ENCODE measurements at places on chromosomes 1 and 21.

DNA sequence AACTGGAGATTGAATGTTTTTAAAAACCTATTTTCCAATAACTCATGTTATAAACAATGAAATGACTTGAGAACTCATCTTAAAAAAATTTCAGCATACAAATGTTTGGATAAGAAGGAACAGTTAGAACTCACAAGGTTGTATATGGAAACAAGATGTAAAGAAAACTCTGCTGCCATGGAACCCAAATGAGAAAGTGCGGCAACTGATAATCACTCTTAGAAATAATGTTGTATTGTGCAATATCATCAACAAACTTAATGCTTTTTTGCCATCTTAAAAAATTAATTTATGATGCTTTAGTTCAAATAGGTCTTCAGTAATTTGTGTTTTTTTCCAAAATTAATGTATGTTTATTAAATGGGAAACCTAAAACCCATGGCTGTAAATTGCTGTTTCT lies 461.1 kb upstream of the NCAM2 start:
- DNase-seq: no peak

- no peak for DNase-seq
Observed at GRCh38 chr1:212683357-212683722, 16.3 kb downstream of the BATF3 start.

DNA sequence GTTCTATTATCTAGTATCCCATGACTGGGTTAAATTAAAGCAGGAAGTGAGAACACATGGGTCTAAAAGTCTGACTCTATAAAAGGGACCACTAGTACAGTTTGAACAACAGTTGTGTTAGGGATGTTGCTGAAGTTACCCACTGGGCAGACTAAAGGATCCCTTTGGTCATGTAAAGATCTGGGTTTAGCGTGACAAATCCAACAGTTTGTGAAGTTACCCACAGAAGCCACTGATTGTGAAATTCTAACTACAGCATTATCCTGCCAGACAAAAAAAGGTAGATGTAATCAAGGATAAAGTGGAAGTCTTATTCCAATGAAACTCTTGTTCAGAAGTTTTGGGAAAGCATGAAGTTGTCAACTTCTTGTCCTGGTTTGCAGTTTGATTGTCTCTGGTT lies 5.7 kb downstream of the QSOX1 start:
- no peak for DNase-seq

GRCh38 chr21:39537571-39537970 lies 75.2 kb upstream of the B3GALT5 start:
- no peak for DNase-seq

DNA sequence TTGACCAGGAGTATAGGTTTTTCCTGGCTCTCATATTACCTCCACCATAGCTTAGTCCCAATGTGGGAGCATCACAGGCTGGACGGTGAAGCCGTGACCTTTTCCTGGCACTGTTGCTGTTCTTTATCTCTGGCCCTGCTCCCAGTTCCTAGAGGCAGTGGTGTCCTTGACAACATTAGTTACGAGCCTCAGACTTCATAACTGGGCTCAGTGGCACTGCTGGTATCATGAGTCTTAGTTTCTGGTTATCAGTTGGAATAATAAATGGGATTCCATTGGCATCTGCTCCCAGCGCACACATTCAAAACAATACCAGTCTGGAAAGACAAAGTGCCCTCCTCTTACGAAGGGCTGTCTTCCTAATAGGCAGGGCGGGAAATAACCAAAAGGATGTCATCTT lies 8.0 kb downstream of the RNPEP start:
- DNase-seq: no peak

GRCh38 chr1:58861506-58861905 lies 77.7 kb upstream of the JUN start:
- no peak for DNase-seq

- DNase-seq: no peak
Observed at GRCh38 chr1:228348708-228349467, 57.7 kb downstream of the TRIM11 start.

DNA sequence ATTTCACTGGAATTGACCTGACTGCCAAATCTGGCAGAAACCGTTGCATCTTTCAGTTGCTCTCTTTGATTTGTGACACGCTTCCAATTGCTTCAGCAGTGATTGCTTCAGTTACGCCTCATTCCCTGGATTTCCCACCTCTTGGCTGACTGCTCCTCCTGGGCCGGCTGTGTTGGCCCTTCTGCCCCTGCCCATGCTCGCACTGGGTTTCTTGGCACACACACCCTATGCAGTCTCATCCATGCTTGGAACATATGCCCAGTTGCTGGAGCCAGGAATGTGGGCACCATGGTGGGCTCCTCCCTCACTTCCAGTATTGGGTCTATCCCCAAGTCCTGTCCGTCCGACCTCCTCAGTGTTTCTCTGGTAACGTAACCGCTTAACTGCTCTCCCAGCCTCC lies 2.2 kb upstream of the ZBTB21 start:
- DNase-seq: no peak

GRCh38 chr1:110196917-110197765 lies 13.0 kb upstream of the KCNC4 start:
- DNase-seq: peak; percentile 15

DNA sequence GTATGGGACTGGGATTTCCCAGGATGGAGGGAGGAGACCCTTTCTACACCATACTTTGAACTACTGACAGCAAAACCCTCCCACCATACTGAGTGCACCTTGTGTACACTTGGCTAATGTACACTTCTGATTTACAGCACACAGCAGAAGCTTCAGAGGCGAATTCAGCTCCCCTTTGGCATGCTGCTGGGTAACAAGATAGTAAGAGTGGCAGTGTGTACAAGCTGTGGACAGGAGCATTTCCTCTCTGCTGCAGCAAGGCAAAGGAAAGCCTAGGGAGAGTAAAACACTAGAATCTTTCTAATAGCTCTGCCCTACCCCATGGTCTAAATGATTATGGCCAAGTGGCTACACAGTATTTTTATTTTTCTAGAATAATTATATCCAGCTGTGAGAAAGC lies 83.9 kb upstream of the ARTN start:
- no peak for DNase-seq

GRCh38 chr1:61797045-61797755 lies 54.9 kb downstream of the PATJ start:
- no peak for DNase-seq

DNA sequence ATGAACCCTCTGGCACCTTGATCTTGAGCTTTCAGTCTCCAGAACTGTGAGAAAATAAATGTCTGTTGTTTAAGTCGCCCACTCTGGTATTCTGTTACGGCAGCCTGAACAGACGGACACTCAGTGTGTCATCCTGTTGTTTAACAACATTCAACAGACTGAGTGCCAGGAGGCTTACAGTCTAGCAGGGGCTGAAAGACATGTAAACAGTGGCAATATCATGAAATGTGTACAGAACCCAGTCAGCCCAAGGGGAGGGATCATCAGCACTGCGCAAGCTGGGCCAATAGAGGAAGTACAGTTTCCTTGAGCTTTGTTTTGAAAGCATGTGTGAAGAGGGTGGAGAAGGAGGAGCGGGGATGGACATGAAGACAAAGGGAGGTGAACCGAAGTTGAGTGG lies 13.6 kb downstream of the DIP2A start:
- no peak for DNase-seq

GRCh38 chr1:186634511-186634910 lies 45.7 kb downstream of the PTGS2 start:
- no peak for DNase-seq

- no peak for DNase-seq
Observed at GRCh38 chr1:187275985-187276575, 447.3 kb downstream of the PLA2G4A start.

- no peak for DNase-seq
Observed at GRCh38 chr1:65176591-65176990, 28.6 kb downstream of the AK4 start.

- no peak for DNase-seq
Observed at GRCh38 chr21:14878971-14879370, 185.8 kb downstream of the NRIP1 start.

- no peak for DNase-seq
Observed at GRCh38 chr1:58331156-58331555, 215.4 kb downstream of the OMA1 start.

DNA sequence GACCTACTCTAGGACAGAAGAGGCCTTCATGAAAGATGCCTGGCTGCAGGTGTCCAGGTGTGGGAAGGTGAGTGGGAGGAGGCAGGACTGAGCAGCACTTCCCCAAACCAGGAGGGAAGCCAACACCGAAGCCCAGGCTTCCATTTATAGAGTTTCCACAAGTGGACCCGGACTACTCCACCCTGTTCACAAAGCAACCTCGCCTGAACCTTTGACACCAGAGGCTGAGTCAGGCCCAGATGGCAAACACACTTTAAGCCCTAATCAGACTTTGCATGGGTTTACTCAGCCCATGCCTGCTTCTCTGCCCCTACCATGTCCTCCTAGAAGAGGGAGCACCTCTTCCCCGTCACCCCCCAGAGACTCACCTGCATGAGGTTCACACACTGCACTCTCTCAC lies 14.0 kb downstream of the PRR9 start:
- no peak for DNase-seq

DNA sequence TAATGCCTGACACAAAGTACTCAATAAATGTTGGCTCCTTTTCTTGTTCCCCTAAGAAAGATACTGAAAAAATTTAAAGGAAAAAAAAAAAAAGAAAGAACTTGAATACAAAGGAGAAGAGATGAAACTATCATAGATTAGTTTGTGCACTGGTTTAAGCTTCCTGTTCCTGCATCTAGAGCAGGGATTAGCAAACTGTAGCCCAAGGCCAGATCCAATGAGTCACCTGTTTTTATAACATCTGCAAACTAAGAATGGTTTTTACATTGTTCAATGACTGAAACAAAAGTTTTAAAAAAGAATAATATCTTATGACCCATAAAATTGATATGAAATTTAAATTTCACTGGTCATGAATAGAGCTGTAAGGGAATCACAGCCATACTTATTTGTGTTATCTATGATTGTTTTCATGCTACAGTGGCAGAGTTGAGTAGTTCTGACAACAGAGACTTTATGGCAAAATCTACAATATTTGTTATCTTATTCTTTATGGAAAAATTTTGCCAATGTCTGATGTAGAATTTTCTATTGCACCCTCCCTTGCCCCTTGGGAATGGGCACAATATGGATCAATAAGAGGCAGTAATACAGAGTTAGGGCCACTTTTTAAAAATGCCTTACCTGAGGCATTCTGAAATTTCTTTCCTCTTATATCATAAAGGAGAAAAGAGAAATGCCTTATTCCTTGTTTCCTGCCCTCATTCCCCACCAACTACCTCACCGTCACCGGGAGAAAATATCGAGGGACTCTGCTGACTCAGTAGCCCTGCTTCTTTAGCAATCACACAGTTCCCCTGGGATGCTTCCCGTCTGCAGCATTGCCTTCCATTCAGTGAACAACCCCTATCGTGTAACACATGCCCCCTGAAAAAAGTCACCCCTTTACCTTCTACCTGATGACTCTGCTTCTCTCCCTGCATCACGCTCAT lies 50.6 kb downstream of the WDR64 start:
- DNase-seq: no peak

GRCh38 chr1:94676686-94677085 lies 135.1 kb upstream of the F3 start:
- DNase-seq: no peak

- no peak for DNase-seq
Observed at GRCh38 chr1:78411707-78412106, 79.1 kb upstream of the PTGFR start.

- DNase-seq: no peak
Observed at GRCh38 chr1:228303596-228303995, 95.8 kb downstream of the OBSCN start.

GRCh38 chr21:35503671-35504070 lies 454.6 kb upstream of the RUNX1 start:
- no peak for DNase-seq

- no peak for DNase-seq
Observed at GRCh38 chr1:90134175-90134955, 139.5 kb downstream of the ZNF326 start.

- DNase-seq: no peak
Observed at GRCh38 chr1:9699361-9699760, 47.8 kb downstream of the PIK3CD start.

- no peak for DNase-seq
Observed at GRCh38 chr1:235817101-235817728, 49.5 kb downstream of the LYST start.

GRCh38 chr1:27299385-27300271 lies 22.3 kb upstream of the TMEM222 start:
- no peak for DNase-seq

- DNase-seq: no peak
Observed at GRCh38 chr1:119747451-119747850, 21.3 kb downstream of the HMGCS2 start.

DNA sequence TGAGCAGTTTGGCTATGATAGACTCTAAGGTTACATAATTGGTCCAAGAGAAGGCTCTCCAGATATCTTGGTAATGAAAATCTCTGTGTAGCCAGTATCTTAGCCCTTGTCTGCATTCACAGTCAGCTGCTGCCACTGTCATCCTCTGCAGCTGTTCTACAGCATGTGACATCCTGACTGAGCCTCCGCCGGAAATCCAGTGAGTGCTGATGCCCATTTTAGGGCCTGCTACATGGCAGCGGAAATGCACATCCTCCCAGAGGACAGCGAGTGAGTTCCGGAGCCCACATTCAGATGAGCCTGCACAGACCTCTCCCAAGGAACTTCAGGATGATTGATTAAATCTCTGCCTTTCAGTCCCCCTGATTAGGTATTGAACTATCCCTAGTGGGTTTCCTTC lies 237.1 kb downstream of the HHIPL2 start:
- DNase-seq: no peak

- DNase-seq: no peak
Observed at GRCh38 chr1:174136714-174137113, 22.6 kb upstream of the RABGAP1L start.

GRCh38 chr1:156877433-156878170 lies 15.9 kb upstream of the PEAR1 start:
- no peak for DNase-seq

- no peak for DNase-seq
Observed at GRCh38 chr1:186627019-186627418, 53.2 kb downstream of the PTGS2 start.
